ENCODE measurements at places on chromosomes 13 and 19.

GRCh38 chr19:52897138-52897935 lies at the start of gene ZNF320:
Gene ZNF320 (minus strand): TSS chr19:52897635. CDS start chr19:52890255, 7,380 bp downstream.
- peak; percentile 54 for DNase-seq

GRCh38 chr13:98978280-98978679 lies 416 bp upstream of the DOCK9 start:
- no peak for DNase-seq

GRCh38 chr19:56403261-56403660 lies 871 bp upstream of the ZNF583 start:
- no peak for DNase-seq

DNA sequence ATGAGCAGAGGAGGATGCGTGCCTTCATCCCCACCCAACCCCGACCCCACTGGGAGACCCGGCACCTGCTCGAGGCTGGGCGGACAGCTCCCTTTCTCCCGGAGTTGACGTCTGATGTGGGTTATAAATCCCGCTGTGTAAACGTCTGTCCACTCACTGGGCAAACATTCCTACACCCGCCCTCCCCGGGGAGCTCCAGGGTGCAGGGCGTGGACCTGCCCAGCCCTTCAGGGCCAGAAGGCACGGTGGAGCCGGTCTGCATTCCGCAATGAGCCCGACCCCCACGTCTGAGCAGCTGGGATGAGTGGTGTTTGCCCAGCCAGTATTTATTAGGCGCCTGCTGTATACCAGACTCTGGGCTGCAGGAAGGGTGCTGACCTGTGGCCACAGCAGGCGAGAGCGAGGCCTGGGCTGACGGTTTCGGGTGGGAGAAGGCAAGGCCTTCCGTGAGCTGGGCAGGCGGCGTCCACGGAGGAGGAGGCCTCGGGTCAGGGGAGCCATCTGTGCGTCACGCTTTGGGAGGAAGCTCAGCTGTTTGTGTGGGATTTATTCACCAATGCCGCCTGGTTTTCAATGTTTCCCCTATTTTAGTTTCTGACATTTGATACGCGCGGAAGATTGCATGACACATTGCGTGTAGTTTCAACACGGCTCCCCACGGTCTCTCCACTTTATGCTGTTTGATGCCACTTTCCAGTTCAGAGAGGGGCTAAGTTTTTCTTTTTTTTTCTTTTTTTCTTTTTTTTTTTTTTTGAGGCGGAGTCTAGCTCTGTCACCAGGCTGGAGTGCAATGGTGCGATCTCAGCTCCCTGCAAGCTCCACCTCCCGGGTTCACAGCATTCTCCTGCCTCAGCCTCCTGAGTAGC lies 2.0 kb downstream of the MISP start:
- peak; percentile 99 for DNase-seq

GRCh38 chr19:17246681-17247425 lies 1.1 kb upstream of the NR2F6 start:
- DNase-seq = peak; percentile 70

GRCh38 chr13:59684105-59684504 lies 479.6 kb downstream of the DIAPH3 start:
- no peak for DNase-seq

GRCh38 chr19:42466521-42467182 lies 23.9 kb upstream of the CXCL17 start:
- peak; percentile 34 for DNase-seq

- peak; percentile 84 for DNase-seq
Observed at GRCh38 chr13:26721251-26722121, 39.1 kb downstream of the GPR12 start.

- no peak for DNase-seq
Observed at GRCh38 chr13:91241221-91241933, 106.1 kb upstream of the MIR17HG start.

DNA sequence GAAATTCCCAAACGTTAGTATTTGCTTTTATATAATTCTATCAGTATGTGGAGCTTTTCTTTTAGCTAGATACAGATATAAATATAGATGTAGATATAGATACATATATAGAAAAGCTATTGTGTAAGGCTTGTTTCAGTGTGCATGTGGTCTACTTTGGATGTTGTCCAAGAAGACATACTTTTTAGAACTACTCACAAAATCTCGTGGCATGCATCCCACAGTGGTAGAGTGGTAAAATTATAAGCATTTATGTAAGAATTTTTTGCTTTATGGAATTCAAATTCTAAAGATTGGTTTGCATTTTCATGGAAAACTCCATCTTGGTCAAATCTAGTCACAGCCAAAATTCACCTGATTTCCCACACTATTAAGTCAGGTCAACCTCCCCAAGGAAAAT lies 880.4 kb downstream of the EFNB2 start:
- no peak for DNase-seq

DNA sequence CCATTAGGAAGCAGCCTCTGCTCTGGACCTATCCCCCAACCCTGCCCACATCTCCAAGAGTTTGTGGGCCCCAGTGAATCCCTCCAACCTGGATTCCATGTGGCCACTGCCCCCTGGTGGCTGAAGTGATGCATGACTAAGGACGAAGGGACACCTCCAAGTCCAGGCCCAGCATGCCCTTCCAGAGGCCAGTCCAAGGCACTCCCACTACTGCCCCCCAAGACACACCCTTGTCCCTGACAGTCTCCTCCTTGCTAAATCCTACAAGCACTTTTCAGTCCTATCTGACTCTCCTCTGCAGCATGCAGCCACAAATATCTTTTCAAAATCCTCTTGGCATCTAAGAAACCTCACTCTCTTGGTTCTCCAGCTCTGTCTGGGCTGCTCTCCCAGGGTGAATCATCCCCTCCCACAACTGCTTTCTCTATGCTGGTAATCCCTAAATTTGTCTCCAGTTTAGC lies 33.0 kb downstream of the DEDD2 start:
- DNase-seq = peak; percentile 51

- peak; percentile 71 for DNase-seq
Observed at GRCh38 chr19:49502866-49503581, 6.8 kb downstream of the RPS11 start.

DNA sequence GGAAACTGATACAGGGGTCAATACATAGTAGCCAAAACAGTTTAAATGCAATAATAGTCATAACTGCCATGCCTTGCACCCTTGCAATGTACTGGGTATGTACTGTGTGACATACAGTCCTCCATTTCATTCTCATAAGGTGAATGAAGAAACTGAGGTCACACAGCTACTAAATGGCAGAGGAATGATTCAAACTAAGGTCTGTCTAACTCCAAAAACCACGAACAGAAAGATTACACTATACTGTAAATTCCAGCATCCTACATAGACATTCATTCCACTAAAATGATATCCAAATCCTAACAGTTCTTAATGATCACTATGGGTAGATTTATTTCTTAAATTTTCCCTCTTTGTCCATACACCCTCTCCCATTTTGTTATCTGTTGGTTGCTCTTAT lies 238.1 kb upstream of the SERP2 start:
- no peak for DNase-seq

DNA sequence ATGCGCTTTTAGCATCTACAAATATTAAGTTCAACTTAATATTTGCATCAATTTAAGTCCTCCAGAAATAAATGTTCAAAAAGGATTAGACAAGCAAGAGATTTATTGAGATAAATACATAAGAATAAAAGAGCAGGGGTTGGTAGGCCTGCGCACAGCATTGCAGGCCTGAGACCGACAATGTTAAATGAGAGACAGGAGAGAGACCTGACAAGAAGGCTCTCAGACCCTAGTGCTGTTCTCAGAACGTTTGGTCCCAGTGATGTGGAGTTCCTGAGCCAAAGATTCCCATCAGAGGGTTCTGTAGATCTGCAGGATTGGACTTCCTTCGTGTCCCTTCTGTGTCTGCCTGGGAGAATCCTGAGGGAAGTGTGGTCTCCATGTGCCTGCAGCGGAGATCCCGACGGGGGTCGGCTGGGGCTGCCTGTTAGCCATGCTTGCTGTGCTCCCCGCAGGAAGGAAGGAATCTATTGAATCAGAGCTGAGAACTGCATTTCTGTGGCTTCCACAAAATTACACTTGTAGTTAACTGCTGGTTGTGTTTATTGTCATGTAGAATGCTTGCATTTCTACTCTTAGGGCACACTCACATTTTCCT lies 369.9 kb upstream of the SLC10A2 start:
- DNase-seq = no peak

- DNase-seq = no peak
Observed at GRCh38 chr13:44350775-44351504, 22.7 kb upstream of the SERP2 start.

DNA sequence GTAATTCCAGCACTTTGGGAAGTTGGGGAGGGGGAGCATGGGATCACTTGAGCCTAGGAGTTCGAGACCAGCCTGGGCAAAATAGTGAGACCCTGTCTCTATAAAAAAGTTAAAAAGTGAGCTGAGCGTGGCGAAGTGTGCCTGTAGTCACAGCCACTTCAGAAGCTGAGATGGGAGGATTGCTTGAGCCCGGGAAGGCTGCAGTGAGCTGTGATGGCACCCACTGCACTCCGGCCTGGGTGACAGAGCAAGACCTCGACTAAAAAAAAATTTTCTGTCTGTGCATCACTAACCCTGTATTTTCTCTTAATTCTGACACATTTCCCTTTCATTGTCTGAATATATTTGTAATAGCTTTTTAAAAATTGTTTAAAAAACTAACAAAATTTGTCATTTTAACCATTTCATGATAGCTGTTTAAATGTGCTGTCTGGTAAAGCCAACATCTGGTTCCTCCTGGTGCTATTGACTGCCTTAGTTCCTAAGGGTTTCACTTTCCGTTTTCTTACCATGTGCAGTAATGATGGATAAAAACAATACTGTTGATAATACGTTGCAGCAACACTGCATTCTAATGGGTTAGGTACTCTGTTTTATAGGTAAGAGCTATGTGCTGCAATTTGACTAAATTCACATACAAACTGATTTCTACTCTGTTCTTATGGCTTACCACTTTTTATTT lies 29.7 kb downstream of the LATS2 start:
- DNase-seq = peak; percentile 34

DNA sequence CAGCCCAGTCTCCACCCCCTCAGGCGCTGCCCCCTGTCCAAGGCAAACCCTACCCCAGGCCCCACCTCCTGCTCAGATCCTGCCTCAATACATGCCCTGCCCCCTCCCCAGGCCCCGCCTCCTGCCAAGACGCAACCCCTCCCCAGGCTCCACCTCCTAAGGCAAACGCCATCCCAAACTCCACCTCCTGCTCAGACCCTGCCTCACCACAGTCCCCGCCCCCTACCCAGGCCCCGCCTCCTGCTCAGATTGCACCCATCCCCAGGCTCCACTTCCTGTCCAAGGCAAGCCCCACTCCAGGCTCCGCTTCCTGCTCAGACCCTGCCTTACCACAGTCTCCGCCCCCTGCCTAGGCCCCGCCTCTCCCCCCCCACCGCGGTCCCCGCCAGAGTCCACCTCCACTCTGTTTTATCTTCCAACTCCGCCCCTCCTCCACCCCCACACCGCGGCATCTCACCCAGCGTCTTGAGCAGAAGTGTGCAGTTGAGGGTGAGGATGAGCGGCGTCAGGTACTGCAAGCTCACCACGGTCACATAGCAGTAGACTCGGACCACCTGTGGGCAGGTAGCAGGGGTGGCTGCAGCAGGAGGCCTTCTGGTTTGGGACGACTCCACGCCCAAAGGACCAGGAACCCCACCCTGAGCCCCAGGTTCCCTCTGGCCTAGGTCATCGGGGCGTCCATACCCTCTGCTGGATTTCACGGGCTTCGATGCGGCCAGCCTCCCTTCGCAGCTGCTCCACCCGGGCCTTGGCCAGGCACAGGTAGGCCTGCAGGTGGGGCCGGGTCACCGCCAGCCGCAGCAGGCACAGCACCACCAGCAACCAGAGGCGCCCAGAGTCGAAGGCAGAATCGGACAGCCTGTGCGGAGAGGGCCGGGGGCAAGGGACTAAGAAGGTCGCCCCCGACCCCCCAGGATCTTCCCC lies 17.7 kb downstream of the TMEM161A start:
- peak; percentile 43 for DNase-seq

DNA sequence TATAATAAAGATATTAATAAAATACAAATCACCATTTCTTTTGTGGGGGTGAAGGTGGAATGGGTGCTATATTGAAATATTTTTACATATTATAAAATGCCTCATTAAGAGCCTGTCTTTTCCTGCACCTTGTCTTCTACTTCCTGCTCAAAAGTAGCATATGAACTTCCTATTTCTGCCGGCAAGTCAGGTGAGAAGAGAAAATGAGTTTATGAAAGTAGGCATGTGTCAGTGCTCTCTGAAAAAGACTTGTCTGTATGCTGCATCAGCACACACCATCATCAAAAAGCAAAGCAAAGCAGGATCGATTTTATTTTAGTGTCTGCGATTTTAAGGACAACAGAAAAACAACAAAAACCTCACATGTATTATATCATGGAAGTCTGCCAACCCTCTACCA lies 114.2 kb downstream of the RAP2A start:
- no peak for DNase-seq

DNA sequence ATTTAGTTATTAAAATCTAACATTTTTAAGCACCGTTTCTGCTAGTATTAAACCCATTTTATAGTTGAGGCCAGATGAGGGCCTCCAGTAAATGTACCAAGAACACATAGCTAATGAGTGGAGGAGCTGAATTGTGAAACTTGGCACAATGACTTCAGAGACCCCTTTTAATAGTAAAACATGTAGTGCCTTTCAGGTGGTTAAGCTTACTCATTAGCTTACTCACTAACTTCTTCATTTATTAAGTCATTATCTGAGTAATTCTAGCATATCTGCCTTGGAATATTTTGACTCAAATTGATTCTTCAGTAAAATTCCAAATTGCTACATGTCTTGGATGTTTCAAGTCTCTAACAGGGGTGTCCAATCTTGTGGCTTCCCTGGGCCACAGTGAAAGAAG lies 735.2 kb downstream of the LIG4 start:
- no peak for DNase-seq

DNA sequence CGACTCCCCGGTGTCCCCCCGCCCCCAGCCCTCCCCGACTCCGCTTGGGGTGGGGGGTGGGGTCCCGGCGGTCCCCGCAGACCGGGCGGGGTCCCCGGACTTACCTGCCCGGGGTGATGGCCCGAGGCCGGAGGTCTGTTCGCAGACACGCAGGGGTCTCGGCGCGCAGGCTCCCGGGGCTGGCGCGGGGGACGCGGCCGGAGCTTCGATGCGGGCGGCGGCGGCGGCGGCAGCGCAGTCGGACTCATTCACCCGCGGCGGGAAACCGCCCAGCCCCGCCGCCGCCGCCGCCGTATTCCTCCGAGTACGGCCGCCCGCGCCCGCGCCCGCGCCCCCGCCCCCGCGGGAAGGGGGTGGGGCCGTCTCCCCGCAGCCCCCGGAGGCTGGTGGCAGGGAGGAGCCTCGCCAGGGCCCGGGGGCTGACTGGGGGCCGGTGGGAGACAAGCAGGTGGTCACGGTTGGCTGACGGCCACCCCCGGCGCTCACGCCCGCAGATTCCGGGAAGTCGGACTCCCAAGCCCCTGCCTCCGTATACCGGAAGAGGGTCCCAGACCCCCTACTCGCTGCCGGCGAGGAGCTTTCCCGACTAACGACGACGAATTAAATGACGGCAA lies at the start of gene C2CD4C:
Gene C2CD4C (minus strand): TSS at position 246 of the 614 bp plus-strand sequence. CDS start 786 bp downstream, outside the sequence.
- no peak for DNase-seq

GRCh38 chr19:45973553-45974338 lies at the start of gene NOVA2:
Gene NOVA2 (minus strand): TSS chr19:45973865. CDS start chr19:45973351, 514 bp downstream.
- DNase-seq = no peak

Measured in MV-4-11 (cell line).